ENCODE measurements at places on chromosomes 2 and 18. TPM values are rescaled to one million over a fixed set of nuclear protein-coding genes. Genes with fewer than 3 reads are reported as not detected.

- H3K27me3 ChIP-seq = no peaks in the 10 kb centered on the region
- H3K4me3 ChIP-seq = no peak overlapping the region
- H3K4me1 ChIP-seq = peaks cover 21% of the 10 kb centered on the region
- DNase-seq = no peak
- H3K27ac ChIP-seq = no peak overlapping the region
Observed at GRCh38 chr2:173221937-173222594, 132.6 kb upstream of the CDCA7 start.

DNA sequence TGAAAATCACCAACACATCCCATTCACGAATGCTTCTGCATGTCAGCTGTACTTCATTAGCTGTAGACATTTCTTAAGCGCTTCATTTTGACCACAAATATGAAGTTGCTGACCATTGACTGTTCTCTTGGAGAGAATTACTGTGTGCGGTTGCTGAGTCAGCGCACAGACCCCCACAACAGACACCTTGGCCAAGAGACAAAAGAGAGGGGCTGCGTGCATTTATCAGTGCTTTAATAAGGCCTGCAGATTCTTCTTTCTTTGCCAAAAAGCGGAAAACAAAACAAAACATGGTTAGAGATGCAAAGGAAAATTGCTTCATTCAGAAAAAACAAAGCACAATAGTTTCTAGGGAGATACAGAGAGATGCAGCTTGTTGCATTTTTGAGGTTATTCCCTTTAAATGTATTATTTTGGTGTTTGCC lies 174.7 kb downstream of the ACKR3 start:
- no peak overlapping the region for H3K4me3 ChIP-seq
- H3K36me3 ChIP-seq = no peaks in the 10 kb centered on the region
- peaks cover 88% of the 10 kb centered on the region for H3K4me1 ChIP-seq
- no peaks in the 10 kb centered on the region for H3K27me3 ChIP-seq

- no peak overlapping the region for H3K27ac ChIP-seq
- no peaks in the 10 kb centered on the region for H3K36me3 ChIP-seq
- no peak for DNase-seq
- H3K4me1 ChIP-seq = peaks cover 8% of the 10 kb centered on the region
Observed at GRCh38 chr2:63500398-63500797, 87.9 kb downstream of the WDPCP start.

DNA sequence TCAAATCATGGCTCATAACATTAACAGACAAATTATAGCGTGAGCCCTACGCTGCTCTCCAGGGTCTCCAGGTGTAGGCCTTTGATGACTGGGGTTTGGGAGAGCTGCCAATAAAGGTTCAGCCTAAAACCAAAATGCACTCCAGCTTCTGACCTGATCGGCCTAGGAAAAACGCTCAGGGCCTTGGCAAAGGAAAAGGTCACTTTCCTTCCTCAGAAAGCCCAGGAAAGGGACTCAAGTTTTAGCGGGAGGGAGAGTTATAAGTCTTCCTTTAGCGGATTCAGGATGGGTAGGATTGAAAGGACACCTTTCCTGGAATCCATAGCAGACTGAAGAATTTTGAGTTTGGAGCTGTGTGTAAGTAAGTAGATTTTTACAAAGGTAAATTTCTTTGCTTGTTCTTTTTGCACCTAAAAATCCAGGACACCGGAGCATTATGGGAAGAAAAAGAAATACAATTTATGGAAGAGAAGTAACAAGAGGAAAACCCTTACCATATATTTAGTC lies 8.8 kb downstream of the EVX2 start:
- DNase-seq = no peak
- H3K27ac ChIP-seq = no peak overlapping the region
- H3K4me1 ChIP-seq = peaks cover 8% of the 10 kb centered on the region
- peaks cover 6% of the 10 kb centered on the region for H3K36me3 ChIP-seq
- no peak overlapping the region for H3K4me3 ChIP-seq

The IL36RN gene
- not detected for total RNA-seq

The WNT10A gene
- total RNA-seq = not detected

- H3K4me1 ChIP-seq = peaks cover 21% of the 10 kb centered on the region
- DNase-seq = no peak
- H3K27ac ChIP-seq = no peak overlapping the region
Observed at GRCh38 chr18:10052871-10053270, 139.1 kb downstream of the VAPA start.
